ENCODE measurements at places on chromosomes 13 and 19.

DNA sequence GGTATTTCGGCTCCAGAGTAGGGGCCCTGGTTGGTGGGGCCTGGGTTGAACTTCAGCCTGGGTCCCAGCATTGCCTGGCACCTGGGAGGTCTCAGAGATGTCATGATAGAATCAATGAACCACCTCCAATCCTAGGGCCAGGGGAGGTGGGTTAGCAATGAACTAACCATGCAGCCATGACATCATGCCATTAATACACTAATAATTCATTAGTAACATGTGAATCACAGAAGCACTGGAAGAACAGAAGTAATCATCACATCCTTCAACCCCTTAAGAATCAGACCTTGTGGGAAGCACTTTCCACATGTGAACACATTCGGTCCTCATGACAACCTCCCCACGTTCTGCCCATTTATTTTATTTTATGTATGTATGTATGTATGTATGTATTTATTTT is 6.9 kb downstream of the NOSIP start:
- no peak for DNase-seq

DNA sequence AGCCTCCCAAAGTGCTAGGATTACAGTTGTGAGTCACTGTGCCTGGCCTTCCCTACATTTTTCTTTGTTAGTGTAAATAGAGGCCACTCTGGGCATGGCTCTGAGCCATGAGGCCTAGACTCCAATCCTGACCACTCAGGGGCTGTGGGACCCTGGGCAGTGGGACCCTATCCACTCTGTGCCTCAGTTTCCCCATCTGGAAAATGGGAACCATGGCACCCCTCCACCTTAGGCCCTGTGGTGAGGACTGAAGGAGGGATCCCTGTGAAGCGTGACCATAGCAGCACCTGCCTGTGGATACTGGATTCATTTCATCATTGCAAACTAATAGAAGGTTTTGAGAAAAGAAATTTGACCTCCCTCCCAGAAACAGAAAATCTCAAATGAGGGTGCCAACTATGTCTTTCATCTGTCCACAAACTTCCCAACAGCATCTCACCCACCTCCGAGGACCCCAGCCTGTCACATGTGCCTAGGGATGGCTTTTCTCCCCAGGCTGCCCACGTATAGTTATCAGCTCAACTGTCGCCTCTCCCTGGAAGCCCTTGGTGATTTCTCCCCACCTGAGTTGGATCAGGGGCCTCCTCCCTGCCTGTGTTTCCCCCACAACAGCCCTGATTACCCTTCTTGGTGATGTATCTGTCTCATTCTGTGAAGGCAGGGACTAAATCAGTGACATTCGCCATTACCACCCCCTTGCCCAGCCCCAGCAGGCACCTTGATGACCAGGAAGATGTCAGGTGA is 5.6 kb downstream of the ANGPTL8 start:
- DNase-seq = no peak

DNA sequence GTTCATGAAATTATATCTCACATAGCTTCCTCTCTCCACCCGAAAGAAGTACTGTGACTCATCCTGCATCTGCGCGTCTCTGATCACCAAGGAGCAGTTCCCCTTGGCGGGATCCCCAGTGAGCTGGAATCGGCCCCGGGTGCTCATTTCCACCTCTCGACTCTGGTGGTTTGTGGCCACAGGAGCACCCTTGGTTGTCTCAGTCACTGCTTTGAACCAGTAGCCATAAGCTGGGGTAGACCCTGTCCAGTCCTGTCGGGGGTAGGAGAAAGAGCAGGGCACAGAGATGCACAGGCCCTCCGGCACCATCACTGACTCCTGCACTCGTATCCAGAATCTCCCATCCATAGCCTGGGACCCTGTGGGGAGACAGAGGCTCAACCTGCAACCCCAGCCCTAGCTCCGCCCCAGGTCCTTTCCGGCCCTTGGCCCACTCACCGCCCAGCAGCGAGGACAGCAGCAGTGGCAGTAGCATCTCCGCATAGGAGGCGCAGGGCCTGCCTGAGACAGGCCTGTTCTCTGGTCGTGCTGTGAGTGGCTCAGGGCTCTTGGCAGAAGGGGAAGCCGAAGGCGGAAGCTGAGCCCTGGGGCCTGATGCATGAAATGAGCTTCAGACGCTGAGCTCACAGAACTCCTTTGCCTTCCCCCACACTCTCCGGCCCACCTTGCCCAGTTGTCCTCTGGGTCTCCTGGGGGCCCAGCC is at the start of gene SIGLEC10:
Gene SIGLEC10 (minus strand): TSS at position 536 of the 703 bp plus-strand sequence. CDS start 61 bp downstream, at position 475.
- no peak for DNase-seq

DNA sequence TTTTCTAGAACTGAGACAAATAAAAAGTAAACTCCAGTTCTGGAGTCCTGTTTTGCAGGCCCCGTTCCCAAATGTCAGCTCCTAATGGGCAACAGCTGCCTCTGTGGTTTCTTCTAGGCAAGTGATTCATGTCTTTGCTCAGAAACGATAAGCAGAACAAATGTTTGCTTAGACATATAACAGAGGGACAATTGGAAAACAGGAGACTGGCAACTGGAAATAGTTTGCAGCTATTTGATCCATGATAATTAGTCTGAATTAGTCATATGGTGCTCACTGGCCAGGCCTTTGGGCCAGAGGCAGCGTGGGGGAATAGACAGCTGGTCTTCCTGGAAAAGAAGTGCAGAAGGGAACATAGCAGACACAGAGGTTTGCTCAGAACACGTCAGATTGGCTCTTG is 29.2 kb upstream of the TSHZ3 start:
- peak; percentile 57 for DNase-seq

GRCh38 chr13:71864986-71865873 is 1.8 kb downstream of the DACH1 start:
- DNase-seq = peak; percentile 34

GRCh38 chr19:40279120-40279551 is 6.0 kb downstream of the AKT2 start:
- DNase-seq = peak; percentile 94

DNA sequence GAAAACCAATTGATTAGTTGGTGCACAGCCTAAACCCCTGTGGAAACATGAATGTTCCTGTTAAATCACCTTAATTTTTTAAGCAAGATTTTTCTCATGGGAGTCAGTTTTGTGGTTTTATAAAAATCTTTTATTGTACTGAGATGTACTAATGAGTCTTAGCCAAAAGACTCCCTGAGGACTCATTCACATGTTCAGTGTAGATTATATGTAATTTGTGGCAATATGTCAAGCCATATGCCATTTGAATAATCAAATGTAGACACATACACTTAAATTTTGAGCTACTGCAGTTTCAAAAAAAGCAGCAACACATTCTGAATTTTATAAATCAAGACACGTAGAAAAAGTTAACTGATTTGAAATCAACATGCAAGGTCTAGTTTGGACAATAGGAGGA is 395.2 kb downstream of the MYO16 start:
- no peak for DNase-seq

GRCh38 chr13:51552027-51552426 is 32.2 kb upstream of the WDFY2 start:
- DNase-seq = no peak
